NCI-H1417 (cell line): ENCODE measurements at places on chromosomes 1 and 21.

- DNase-seq: no peak
These were observed 49.6 kb downstream of the SLC9C2 start for GRCh38 chr1:173553312-173553711.

GRCh38 chr1:29690156-29690555, 453.8 kb downstream of the PTPRU start:
- no peak for DNase-seq

DNA sequence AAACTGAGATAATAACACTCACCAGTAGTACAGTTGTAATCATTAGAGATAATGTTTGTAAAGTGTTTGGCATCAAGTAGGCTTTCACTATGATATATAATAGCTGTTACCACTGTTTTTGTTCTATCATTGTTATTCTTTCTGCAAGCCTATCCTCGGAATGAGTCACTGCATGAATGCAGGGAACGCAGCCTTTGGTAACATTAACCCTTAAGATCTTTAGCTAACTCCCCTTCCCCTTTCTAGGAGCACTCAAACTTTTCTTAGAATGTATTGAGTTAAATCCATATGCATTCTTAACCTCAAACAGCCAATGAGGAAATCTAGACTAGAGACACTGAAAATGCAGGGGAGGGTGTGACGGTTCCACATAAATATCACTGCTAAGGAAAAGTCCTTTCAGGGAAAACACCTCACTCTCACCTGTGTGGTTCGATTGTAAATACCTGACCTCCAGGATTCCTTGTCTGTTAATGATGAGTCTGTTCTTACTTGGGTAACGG, 467.3 kb downstream of the SETD4 start:
- no peak for DNase-seq

- DNase-seq: no peak
These were observed 12.8 kb upstream of the CAMK1G start for GRCh38 chr1:209570743-209571142.

DNA sequence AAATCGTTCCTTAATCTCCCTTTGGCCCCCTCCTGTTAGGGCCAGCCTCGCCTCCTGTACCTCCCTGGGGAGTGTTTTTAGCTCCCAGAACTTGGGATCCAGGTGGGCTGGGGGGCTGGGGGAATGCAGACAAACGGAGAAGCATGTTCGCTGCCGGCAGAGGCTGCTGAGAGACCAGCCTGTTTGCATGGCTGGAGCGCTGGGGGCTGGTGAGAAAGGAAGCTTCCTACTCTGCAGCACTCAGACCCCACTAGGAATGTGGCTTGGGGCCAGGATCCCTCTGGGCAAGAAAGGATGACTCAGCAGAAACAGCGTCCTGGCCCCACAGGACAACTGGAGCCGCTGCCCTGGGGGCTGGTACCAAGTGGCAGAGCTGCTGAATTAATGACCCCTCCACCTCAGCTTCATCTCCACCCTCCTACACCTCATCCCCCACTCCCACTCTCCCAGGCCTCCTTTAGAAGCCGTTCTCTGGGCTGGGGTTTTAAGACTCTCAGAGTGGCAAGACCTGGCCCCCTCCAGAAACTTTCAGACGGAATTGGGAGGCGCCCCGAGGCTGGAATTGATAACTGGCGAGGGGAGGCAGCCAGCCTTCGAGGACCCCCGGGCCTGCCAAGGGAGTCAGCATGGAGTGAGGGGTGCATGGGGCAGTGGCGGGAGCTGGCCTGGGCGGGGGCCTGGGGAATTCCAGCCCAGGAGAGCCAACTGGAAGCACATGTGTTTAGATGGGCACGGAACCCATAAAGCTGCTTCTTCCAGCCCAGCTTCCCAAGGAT, 28.5 kb upstream of the EPS8L3 start:
- DNase-seq: peak; percentile 89
